ENCODE measurements at places on chromosomes 12 and 14.

- no peak for DNase-seq
Measured at GRCh38 chr14:29465095-29465494, 462.6 kb downstream of the PRKD1 start.

DNA sequence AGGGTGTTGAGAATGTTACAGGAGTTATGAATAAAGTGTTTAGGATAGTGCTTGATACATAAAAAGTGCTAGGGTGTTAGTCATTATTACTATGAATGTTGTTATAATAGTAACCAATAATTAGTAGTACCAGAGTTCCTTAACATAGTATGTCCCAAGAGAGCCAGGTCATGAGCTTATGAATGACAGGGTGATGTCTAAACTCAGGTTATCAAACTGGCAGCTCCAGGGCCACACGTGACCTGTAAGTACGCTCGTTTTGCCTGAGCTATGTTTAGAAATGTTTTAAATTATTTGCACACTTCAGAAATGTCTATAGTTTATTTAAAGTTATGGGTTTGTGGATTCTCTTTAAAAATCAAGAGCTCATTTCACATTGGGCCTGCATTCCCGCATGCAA is 14.1 kb upstream of the GRIP1 start:
- no peak for DNase-seq

DNA sequence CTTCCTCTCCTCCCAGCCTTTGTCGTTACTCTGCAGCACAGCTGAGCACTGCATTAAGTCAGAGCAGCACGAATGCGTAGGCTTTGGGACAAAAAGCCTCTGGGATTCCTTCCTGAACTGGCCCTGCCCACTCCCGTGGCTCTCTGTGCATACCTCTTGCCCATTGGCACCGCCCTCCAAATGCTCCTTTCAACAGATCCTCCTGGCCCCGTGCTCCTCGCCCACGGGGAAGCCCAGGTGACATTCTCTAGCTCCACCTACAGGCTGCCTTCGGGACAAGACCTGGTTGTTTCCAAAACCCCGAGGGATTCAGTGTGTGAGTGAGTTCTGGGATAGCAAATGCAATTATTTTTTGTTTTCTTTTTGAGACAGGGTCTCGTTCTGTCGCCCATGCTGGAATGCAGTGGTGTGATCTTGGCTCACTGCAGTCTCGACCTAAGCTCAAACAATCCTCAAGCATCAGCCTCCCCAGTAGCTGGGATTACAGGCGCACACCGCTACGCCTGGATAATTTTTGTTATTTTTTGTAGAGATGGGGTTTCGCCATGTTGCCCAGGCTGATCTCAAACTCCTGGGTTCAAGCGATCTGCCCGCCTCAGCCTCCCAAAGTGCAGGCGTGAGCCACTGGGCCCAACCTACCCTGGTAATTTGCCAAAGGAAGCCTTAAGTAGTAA is 17.9 kb upstream of the TDRD9 start:
- DNase-seq: peak; percentile 42

DNA sequence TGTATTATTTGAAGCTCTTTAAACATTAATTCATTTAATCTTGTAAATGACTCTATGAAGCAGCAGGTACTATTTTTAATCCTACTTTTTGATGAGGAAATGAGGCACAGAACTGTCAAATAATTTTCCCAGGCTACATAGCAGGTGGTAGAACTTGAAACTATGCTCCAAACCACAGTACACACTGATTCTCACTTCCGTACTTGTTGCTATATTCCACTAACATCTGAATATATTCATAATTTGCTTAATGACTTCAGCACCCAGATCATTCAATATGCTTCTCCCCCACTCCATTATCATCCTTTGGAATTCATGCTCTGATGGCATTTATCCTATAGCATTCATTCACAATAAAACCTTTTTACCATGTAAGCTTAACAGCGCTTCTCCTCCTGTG is 4.9 kb downstream of the ERGIC2 start:
- no peak for DNase-seq

- DNase-seq: no peak
Measured at GRCh38 chr12:80192087-80192486, 92.8 kb downstream of the OTOGL start.

DNA sequence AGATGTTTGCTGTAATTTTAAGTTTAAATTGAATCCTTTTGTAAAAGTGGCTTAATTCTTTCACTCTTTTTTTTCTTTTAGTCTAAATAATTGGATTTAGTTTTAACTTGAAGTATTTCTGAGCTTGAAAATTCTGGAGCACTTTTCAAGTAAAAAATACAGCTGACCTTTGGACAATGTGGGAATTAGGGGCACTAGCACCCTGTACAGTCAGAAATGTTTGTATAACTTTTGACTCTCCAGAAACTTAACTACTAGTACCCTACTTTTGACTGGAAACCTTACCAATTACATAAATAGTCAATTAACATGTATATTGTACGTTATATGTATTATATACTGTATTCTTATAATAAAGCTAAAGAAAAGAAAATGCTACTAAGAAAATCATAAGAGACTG is 7.8 kb downstream of the KTN1 start:
- no peak for DNase-seq

GRCh38 chr14:93999573-93999972 is 2.5 kb downstream of the CCDC197 start:
- no peak for DNase-seq

- DNase-seq: no peak
Measured at GRCh38 chr12:13451776-13452175, 255.2 kb downstream of the EMP1 start.

- no peak for DNase-seq
Measured at GRCh38 chr12:66665435-66665985, 13.4 kb downstream of the GRIP1 start.

GRCh38 chr14:69955855-69956845 is 76.9 kb downstream of the SMOC1 start:
- no peak for DNase-seq

Measured in RPMI7951 (cell line).